ENCODE measurements at places on chromosomes 3 and 15.

- DNase-seq, result no peak
Observed at GRCh38 chr15:35986191-35986721, 440.3 kb upstream of the DPH6 start.

GRCh38 chr3:119352863-119353527, 58.8 kb downstream of the ARHGAP31 start:
- no peak for DNase-seq

GRCh38 chr3:177237206-177237605, 39.9 kb upstream of the TBL1XR1 start:
- no peak for DNase-seq

DNA sequence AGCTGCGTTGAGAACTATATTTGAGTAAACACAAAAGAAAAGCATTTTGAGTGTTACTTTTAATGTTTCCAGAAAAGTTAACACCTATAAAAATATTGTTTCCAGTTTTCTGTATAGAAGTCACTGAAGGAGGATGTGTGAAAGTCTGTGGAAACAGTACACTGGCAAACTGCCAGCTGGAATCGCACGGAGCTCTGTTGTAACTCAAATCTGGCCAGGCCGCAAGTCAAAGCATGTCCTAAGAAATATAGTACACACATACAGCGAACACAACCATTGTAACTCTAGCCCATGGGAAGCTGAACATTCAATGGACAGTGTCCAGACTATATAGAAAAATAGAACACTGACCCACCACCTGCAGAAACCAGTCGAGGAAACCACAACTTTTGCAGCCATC, 657.2 kb downstream of the FHIT start:
- DNase-seq, result no peak

DNA sequence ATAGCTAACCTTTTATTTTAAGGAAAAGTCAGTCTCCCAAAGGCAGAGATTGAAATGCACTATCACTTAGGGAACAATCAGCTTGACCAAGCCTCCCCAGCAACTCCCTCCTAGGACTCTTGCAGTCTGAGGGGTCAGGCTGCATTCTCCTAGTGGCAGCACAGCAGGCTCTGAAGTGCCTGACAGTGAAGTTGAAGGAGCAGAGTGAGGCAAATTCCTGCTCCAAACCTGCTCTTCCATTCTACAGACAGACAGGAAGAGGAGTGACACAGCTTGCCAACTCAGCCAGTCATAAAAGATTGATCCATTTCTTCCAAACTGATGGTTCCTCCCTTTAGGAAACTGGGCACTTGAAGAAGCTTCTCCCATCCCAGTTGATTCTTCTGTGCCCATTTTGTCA, 43.9 kb upstream of the SMAD3 start:
- no peak for DNase-seq

GRCh38 chr15:56729561-56729960, 3.7 kb downstream of the ZNF280D start:
- DNase-seq, result no peak

DNA sequence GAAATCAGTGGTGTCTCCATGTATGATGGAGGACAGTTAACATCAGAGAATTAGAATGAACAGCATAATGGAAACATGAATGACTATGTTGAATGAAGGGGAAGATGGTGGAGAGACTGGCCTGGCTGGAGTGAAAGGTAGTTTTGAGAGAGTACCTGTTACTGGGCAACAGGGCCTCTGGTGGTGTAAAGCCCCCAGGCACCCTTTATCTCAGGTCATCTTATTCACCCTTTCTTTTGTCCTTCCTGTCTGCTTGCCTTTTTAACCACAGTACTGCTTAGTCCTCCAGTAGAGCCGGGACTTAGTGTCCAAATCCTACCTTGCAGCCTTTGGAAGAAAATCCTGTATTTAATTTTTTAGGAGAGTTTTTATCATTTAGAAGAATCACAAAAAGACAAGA, 6.2 kb downstream of the IREB2 start:
- DNase-seq, result no peak

DNA sequence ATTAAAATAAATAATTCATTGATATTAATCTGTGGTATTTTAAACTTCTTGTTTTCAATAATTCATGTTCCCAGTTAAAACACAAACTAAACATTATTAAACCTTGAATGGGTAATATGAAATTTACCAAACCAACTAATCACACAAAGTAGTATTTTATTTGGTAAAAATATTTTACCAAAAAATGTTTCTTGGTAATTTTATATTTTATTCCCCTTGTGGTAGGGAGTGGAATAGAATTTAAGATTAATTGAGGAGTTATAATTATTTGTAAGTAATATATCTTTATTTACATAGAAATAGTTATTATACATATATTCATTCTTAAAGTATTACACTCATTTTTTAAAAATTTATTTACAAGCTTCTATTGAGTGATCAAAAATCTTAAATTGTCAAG, 1350.9 kb downstream of the OTOL1 start:
- no peak for DNase-seq

Data from NCI-H1436 treated with DMSO at 0.1 percent for 48 hours (cell line).